ENCODE measurements at places on chromosomes 2 and 18.
A peak's percentile ranks its signal among the peaks of the same experiment; 100 is the strongest.

DNA sequence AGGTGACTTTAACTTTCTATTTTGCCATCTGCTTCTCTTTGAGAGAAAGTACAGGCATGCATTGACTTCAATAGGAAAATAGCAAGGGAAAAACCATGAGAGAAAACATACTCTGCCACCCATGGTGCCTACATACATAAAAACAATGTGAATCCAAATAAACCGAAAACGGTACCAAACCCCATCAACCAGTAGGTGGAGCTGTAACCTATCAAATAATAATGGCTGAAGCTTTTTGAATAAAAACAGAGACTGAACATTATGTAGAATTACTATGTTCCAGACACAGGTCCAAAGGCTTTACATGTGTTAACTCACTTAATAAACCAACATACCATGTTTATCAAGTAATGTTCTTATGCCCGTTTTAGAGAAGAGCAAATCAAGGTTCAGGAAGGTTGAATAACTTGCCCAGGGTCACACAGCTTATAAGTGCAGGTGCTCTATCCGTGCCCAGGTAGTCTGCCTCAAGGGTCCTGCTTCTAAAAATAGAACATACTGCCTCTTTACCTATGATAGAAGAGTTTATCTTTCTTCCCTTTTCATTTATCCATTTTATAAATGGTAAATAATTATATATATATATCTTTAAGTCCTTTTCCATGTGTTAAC is 293.9 kb upstream of the SYT4 start:
- no peak for DNase-seq

- no peak for DNase-seq
These were observed 15.9 kb downstream of the TMEM18 start for GRCh38 chr2:661360-661635.

GRCh38 chr2:191166111-191166755 is 15.4 kb upstream of the STAT4 start:
- DNase-seq = no peak

DNA sequence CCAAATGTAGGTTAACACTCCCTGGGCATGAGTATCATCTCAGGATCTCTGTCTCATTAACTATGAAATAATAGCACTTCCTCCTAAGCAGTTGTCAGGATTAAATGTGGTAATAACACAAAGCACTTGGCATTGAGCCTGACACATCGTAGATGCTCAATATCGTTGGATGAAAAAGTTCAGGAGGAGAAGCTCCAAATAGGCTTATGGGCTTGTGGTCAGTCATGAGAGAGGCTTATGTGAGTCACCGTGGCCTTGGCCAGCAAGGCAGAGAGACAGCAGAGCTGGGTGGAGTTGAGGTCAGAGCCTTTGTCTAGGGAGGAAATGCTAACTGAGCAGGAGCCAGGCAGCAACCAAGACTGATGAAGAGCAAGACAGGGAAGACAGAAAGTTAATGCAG is 68.3 kb upstream of the PPM1B start:
- no peak for DNase-seq

GRCh38 chr2:6423944-6424343 is 441.8 kb downstream of the CMPK2 start:
- DNase-seq = no peak

- no peak for DNase-seq
These were observed 34.0 kb downstream of the BIN1 start for GRCh38 chr2:127072970-127073369.

- DNase-seq = peak; percentile 26
These were observed 19.6 kb upstream of the NDUFV2 start for GRCh38 chr18:9082711-9083510.

DNA sequence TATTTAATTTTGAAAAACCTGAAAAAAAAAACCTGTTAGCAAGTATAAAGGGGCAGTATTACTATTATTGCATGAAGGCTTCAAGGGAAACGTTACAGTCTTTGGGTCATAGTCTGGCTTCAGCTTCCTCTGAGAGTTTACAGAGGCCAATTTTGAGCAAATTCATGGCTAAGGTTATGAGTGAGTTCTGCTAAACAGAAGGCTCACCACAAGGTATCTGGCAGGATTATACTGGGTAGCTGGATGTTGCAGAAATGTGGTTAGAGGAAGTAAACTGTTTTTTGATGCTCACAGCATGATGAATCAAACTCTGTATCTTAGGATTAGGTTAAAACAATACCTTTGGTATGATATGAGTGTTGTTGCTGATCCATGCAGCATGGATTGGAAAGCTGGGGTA is 9.3 kb downstream of the MRPL19 start:
- DNase-seq = no peak

DNA sequence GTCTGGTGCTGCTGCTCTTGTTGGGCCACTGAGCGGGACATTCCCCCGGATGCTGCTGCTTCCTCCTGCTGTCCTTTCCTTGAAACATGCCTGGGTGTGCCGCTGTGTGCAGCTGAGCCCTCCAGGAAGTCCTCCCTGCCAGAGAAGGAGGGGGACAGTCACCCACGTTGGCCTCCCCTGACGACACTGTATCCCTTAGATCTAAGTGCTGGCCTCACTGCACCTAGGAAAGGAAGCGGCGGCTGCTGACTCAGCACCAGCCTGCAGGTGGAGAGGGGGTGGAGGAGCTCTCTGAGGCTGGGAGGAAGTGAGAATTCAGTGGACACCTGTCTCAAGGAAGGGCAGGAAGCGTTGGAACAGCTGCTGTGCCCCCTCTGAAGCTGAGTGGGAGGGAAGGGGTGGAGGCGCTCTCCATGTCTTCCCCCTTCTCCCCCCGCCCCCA is 239.8 kb downstream of the HAUS1 start:
- peak; percentile 20 for DNase-seq

- DNase-seq = no peak
These were observed 86.1 kb downstream of the SH3YL1 start for GRCh38 chr2:177733-178132.

DNA sequence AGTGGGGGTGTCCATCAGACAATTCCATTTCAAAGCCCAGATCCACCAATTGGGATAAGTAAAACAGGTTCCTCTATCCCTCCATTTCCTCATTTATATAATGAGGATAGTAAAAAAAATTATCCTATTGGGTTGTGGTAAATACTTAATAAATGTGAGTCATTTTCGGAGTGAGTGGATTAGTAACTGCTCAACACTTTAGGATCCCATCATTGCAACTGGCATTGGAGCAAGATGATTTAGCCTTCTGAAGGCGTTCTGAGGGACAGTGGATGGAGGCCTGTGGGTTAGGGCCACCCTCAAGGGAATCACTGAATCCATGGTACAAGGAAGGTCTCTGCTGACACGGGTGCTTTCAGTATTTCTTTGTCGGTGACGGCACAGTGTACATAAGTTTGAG is 108.6 kb upstream of the FZD7 start:
- no peak for DNase-seq

DNA sequence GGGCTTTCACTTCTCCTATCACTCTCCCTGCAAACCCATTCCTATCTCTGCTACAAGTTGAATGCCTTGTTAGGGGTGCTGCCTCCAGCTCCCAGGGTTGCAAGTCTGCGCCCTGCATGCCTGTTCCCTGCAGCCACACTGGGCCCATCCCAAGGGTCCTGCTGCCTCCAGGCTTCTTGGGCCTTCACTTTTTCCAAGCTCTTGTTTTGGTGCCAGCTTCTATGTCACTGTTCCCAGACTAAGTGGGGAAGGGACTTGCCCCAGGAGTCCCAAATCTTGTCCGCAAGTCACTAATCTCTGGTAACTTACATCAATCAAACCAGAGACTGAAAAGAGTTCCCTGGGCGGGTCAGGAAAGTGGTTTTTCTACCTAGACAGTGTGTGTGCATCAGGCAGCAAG is 65.4 kb downstream of the ZCCHC2 start:
- DNase-seq = no peak

GRCh38 chr18:22542406-22542835 is 124.7 kb upstream of the CTAGE1 start:
- DNase-seq = no peak

- DNase-seq = no peak
These were observed 174.0 kb downstream of the TGIF1 start for GRCh38 chr18:3623769-3624545.

DNA sequence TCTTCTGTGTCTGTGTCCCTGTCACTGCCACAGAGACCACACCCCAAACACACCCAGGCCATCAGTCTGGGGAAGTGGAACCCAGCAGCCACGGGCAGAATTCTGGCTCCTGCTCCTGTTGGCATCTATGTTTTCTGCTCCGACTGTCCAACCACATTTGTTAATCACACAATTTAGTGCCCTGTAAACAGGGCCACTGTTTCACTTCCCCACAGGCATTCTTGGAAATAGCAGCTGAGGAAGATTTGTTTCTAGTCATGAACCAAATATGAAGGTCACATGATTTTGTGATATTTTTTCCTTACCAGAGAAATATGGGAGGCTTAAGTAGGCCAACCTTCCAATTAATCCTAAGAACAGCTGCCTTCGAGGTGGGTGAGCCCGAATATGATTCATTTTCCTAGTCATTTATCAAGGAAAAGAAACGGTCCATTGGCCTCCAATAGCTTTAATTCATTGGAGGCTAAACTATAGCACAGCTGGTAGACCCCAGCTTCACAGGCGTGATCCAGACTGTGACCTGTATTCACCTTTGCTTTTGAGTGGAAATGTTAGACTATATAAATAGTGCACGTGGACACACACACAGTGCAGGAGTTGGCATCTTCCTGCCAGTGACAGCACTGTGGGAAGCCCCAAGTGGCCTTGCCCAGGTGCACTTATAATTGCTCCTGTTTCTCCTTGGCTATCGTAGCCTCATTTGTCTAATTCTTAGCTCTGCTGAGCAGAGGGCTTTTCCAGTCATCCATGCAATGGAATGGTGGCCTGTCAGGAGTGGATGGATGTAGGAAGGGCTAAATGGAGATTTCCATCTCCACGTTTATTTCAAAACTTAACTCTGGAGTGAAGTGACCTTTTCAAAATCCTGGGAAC is 267.9 kb downstream of the LPIN1 start:
- no peak for DNase-seq

DNA sequence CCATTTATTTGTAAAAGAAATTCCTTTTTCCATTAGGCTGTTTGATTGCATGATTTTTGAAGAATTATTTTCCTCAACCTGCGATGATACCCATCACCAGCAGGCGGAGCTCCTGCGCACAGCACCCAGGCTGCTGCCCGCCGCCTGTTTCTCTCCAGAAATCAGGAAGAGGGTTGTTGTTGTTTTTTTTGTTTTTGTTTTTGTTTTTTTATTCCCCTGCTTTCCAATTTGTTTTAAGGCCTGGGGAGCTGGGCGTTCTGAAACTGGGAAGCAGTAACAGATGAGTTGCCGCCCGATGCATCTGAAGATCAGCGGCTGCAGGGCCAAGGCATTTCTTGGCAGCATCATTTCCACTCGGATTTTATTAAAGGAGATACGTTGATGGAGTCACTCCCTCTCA is 132.1 kb downstream of the MBP start:
- DNase-seq = peak; percentile 44

- peak; percentile 39 for DNase-seq
These were observed 56.7 kb upstream of the MSTN start for GRCh38 chr2:190119257-190119656.

GRCh38 chr2:1422131-1422530 is 8.9 kb downstream of the TPO start:
- no peak for DNase-seq

DNA sequence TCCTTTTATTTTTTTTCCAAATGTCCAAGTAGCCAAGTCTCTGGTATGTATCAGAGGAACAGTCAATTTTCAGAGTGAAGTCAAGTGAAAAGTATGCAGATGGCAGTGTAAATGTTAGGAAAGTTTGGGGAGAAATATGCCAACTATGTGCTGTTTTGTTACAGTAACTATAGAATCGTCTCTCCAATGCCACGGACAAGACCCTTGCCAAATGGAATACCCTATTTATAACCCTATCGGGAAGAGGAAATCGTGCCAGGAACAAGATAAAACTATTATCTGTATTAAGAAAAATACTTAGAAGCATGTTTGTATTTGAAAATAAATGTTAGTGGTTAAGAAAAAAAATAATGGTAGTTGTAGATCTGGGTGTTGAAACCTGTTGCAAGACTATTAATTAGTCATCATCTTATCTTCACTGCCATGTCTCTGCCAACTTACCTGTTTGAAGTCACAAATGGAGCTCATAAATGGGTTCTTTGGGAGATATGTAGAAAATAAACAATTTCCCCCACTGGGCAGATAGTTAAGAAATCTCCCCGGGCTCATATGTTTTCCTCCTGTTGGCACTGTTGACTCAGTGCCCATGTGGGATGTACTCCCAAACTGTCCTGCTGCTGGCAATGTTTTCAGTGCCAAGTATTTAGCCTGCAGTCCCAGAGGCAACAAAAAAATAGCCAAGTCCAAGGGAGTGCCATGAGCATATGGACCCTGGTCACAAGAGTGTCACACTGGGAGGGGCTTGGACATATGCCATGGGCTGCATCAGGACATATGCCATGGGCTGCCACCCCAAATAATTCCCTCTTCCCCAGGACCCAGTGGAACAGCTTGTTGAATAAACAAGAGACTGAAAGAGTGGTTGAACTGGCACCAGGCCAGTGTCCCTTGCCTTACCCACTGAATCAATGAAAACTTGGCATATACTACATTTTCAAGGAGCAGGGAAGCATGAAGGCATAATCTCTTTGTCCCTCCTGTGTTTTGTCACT is 366.9 kb downstream of the OSR1 start:
- no peak for DNase-seq

DNA sequence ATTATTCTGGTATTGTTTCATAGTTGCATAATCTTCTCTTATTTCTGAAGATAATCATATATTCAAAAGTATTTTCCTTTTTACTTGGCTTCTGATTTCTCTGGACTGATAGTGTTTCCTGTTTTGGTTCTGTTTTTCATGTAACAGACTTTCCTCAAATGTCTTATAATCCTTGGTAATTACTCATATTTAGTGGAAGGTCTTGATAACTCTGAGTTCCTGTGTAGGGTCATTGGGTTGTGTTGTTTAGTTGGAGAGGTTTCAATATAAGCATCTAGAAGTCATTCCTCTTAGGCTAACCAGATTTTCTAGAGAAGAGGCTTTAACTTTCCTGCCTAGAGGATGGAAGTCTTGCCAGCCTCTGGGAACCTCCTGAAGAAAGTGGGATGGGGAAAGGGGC is 23.8 kb downstream of the MFSD6 start:
- DNase-seq = no peak

- no peak for DNase-seq
These were observed at the start of gene DLX1 for GRCh38 chr2:172085460-172086159. Gene DLX1 (plus strand): TSS chr2:172085507. CDS start chr2:172085678, 171 bp downstream.

GRCh38 chr2:45273412-45274249 is 264.4 kb upstream of the SIX2 start:
- no peak for DNase-seq

DNA sequence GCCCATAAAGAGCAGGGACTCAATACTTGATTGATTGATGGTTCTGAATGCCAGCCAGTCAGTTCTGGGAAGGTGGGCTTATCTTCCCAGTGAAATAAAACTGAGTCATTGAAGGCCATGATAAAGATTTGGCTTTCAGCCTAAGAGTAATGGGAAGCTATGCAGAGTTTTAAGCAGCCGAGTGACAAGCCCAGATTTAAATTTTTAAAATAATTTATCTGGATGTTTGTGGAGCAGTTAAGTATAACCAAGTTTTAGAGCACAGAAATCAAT is 122.8 kb downstream of the RAPGEF4 start:
- DNase-seq = no peak
